ENCODE measurements at places on chromosomes 1 and 21.

GRCh38 chr1:219837274-219837993 lies 90.9 kb downstream of the SLC30A10 start:
- DNase-seq = no peak

- no peak for DNase-seq
These were observed 37.0 kb upstream of the PUM1 start for GRCh38 chr1:31102501-31102950.

DNA sequence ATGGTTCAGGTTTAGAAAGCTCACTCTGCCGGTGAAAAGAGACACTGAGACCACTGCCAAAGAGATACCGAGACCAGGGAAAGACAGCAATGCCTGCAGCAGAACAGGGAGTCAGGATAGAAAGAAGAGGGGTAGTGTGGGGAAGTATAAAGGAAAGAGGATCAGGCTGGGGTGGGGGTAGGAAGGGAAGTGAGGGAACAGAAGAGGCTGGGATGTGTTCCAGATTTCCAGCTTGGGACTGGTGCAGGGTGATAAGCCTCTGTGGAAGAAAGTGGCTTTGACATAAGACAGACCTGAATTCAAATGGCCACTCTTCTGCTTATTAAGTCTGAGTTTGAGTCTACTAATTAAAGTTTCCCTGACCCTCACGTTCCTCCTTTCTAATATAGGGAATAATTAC lies 105.9 kb downstream of the PIK3R3 start:
- no peak for DNase-seq

GRCh38 chr1:77126307-77126706 lies 92.9 kb downstream of the PIGK start:
- no peak for DNase-seq

GRCh38 chr1:160428655-160429054 lies 28.3 kb downstream of the VANGL2 start:
- DNase-seq = no peak
